ENCODE measurements at places on chromosomes 4 and X. TPM values are rescaled to one million over a fixed set of nuclear protein-coding genes. Genes with fewer than 3 reads are reported as not detected.

Gene FSTL5
- not detected for total RNA-seq

Gene DDX3X
- 186 TPM for total RNA-seq

Gene NDNF
- not detected for total RNA-seq

GRCh38 chr4:77854431-77855111 lies 8.1 kb upstream of the MRPL1 start:
- no peak for DNase-seq
- H3K4me1 ChIP-seq: peaks cover 7% of the 10 kb centered on the region
- H3K36me3 ChIP-seq: no peaks in the 10 kb centered on the region
- H3K27ac ChIP-seq: no peak overlapping the region
